ENCODE measurements at places on chromosomes 11 and 22. TPM values are rescaled to one million over a fixed set of nuclear protein-coding genes. Genes with fewer than 3 reads are reported as not detected.

MTFP1 gene
- total RNA-seq: 24.1 TPM

MS4A4A gene
- total RNA-seq: 28.5 TPM

PHOX2A gene
- total RNA-seq: not detected

ENTHD1 gene
- total RNA-seq: not detected

SAMM50 gene
- total RNA-seq: 79.9 TPM

GPR83 gene
- not detected for total RNA-seq

OR52I1 gene
- total RNA-seq: not detected

CASP5 gene
- not detected for total RNA-seq

OR51F2 gene
- not detected for total RNA-seq

KREMEN1 gene
- total RNA-seq: 44.7 TPM

ISX gene
- total RNA-seq: not detected

ARCN1 gene
- 84.8 TPM for total RNA-seq

CBY1 gene
- total RNA-seq: 51.0 TPM

TIMM10 gene
- 76.6 TPM for total RNA-seq

GAL3ST1 gene
- total RNA-seq: 0.28 TPM
